ELF-1 (cell line): ENCODE measurements at places on chromosomes 4 and X.

DNA sequence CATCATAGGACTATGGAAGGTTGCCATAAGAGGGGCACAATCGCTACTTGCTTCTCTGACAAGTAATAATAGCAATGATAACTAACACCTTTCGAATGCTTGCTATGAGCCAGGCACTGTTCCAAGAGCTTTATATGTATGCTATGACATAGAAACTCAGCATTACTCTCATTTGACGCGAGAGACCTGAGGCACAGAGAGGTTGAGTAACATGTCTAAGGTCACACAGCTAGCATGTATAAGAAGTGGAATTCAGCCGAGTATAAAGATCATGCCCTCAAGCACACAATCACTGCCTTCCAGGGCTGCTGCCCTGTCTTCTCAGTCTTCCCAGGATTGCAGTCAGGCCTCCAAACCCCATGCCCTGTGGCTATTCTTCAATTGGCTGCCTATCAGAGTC is 19.5 kb downstream of the PJA1 start:
- DNase-seq = no peak

- no peak for DNase-seq
Measured at GRCh38 chr4:168811207-168811606, 198.8 kb downstream of the CBR4 start.

DNA sequence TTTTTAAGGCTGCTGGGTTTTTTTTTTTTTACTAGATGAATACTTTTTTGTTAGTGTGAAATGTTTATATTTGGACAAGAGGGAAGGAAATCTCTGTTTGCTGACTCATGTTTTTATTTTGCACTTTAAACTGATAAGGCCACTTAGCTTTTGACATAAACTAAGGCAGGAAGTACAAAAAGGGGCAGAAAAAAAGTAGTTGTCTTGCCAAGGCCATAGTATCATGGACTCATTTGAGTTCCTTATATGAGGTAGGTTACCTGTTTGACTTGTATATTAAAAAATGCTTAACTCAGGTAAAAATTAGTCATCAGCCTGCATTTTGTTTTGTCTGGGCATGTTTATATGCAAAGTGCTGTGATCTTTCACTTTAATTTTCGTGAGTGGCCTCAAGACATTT is 26.0 kb downstream of the SMAD1 start:
- DNase-seq = no peak

DNA sequence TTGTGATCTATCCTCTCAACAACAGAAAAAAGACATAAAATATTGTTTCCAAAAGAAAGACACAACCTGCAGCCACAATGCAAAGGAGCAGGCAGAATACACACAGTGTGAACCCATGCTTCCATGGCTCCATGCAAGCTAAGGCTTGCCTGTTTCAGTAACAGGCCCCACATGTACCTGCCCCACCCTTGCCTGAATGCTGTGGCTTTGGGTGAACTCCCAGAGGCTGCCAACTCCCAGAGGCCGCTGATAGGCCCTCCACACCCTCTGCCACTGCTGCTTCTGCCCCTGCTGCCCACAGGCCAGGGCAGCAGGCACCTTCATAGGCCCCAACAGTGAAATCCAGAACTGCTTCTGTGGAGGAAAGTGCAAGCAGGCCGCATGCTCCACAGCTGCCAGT is 313.9 kb downstream of the CHIC1 start:
- no peak for DNase-seq

DNA sequence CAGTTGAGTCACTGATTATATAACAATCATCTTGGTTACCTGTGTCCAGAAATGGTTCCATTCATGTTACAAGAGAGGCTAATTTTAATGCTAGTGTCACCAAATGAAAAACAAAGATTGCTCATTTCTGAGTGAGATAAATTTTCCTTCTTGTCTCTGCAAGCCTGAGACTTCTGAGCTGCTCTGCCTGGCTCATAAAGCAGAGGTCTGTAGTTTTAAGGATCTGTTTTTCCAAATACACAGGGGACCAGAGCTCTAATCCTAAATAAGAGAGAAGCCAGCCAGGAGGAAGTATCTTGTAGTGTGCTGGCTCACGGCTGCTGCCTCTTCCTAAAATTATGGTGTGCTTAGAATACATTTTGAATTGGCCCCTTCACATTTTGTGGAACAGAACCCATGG is 42.6 kb downstream of the CLDN34 start:
- DNase-seq = no peak
